ENCODE measurements at places on chromosomes 4 and X.

GRCh38 chr4:82500435-82501153 lies 61.2 kb downstream of the TMEM150C start:
- DNase-seq = no peak

GRCh38 chr4:169851750-169852149 lies 94.0 kb upstream of the HPF1 start:
- DNase-seq = no peak

- DNase-seq = no peak
Observed at GRCh38 chrX:137915466-137915865, 349.5 kb downstream of the ZIC3 start.

DNA sequence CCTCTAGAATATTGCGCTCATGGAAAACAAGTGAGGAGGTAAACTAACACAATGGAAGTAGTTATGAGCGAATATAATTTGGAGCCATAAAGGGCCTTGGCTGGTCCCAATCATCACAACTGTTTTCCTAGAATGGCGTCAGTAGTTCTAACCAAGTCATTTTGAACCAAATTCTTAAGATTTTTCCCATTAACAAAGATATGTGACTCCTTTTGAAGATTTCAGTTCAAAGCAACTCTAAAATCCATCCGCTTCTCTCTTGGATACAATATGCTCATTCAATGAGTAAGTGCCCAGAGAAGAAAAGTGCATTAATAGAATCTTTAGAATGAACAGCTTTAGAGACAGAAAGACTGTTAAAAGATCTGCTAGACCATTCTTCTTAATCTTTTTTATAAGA lies 19.6 kb upstream of the MYOZ2 start:
- no peak for DNase-seq

GRCh38 chr4:184811526-184812198 lies 14.1 kb downstream of the ACSL1 start:
- DNase-seq = no peak

DNA sequence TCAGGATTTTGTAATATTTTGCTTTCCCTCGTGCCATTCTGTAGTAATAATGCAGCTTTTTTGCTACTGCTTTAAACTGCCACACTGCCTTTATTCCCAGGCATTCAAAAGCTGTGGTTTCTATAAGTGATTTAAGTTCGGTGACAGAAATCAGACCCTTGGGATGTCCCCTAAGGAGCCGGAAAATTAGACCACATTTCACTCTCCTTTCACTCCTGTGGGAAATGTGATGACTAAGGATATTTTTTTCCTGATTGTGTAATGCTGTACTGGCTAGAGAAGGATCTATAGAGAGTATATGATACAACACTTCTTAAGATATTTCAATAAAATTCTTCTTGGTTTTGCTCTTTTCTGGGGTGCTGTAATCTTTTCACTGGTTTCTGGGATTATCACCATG lies 24.4 kb downstream of the UGT2A3 start:
- no peak for DNase-seq

GRCh38 chr4:90718931-90719330 lies 591.7 kb downstream of the CCSER1 start:
- no peak for DNase-seq

- DNase-seq = no peak
Observed at GRCh38 chr4:44487341-44487740, 38.7 kb upstream of the KCTD8 start.

GRCh38 chr4:94728056-94728766 lies 29.5 kb upstream of the BMPR1B start:
- no peak for DNase-seq

GRCh38 chr4:5066101-5066500 lies 14.8 kb downstream of the STK32B start:
- DNase-seq = no peak

- no peak for DNase-seq
Observed at GRCh38 chr4:117968606-117969005, 65.7 kb upstream of the NDST3 start.

DNA sequence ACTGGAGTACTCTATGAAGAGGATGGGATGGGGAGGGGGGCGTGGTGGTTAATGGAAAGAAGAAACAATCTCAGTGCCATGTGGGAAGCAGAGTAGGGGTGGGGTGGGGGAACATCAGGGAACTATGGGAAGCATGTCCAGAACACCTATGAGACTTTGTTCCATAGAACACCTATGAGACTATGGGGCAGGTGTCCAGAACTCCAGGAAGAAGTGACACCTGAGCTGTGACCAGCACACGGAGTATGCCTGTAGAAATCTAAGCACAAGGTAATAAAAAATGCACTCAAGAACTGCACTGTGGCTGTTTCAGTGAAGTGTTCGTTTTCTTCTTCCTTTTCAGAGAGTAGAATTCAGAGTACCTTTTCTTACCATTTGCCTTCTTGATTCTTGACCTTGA lies 704.8 kb upstream of the TENM3 start:
- no peak for DNase-seq

GRCh38 chrX:21873063-21873775 lies 17.4 kb downstream of the YY2 start:
- DNase-seq = no peak

- DNase-seq = no peak
Observed at GRCh38 chrX:136452614-136453013, 35.1 kb upstream of the BRS3 start.

GRCh38 chrX:8813036-8813435 lies 11.9 kb upstream of the FAM9A start:
- DNase-seq = no peak

- DNase-seq = no peak
Observed at GRCh38 chrX:11447418-11447817, 154.2 kb downstream of the AMELX start.

DNA sequence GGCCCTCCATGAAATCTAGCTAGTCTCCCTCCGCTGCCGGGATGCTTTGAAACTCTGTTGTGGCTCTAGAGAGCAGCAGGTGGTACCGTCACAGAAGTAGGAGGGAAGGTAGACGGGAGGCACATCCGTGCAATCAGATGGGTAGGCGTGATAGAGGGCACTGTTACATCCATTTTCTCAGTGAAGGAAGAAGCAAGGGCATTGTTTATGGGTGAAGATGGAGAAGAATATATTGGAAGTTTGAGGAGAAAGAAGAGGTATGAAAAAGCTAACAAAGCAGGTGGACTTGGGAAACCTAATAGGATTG lies 1.3 kb downstream of the ANAPC4 start:
- no peak for DNase-seq
